ENCODE measurements at places on chromosomes 4 and X. TPM values are rescaled to one million over a fixed set of nuclear protein-coding genes. Genes with fewer than 3 reads are reported as not detected.

Gene ANTXR2
- total RNA-seq, result 87.5 TPM

- no peaks in the 10 kb centered on the region for H3K27me3 ChIP-seq
- 0 out of 2 replicates have a peak, but pooled peaks cover 3% of the 10 kb centered on the region for H3K4me1 ChIP-seq
- no peak overlapping the region for H3K27ac ChIP-seq
- H3K36me3 ChIP-seq, result no peaks in the 10 kb centered on the region
- no peak for DNase-seq
Measured at GRCh38 chrX:53732797-53733196, 46.3 kb upstream of the HUWE1 start.

DNA sequence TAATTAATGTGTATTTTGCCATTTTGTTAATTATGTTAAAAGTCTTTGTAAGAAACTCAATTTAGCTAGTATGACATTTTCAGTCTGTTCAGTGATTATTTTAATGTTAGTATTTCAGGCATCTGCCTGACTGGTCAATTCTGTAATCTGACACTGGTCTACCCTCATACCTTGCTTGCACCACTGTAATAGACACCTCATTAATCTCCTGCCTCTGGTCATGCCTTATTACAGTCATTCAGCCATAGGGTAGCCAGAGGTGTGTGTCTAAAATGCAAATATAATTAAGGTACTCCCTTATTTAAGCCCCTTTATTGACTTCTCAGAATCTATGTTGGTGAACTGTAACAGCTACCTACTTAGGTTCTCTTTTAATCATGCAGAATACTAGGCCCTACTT, 861.1 kb upstream of the IGFBP7 start:
- no peak for DNase-seq
- H3K27ac ChIP-seq, result no peak overlapping the region
- H3K27me3 ChIP-seq, result no peaks in the 10 kb centered on the region
- H3K4me3 ChIP-seq, result no peak overlapping the region
- H3K4me1 ChIP-seq, result no peaks in the 10 kb centered on the region

DNA sequence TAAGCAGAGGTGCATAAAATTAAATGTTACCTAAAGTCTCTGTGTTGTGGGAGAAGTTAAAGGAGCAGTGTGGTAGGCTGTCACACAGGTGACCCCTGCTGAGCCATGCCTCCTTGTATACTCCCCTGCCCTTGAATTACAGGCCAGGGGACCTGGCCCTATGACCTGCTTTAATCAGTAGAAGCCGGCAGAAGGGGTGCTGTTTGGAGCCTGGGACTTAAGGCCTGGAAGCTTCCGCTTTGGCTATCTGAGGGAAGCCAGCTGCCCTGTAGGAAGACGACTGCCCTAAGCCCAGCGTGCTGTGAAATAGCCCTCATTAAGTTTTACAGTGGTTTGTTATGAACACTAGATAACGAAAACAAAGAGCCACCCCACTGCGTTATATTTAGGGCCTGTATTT, 34.1 kb downstream of the SPINK2 start:
- peaks cover 44% of the 10 kb centered on the region for H3K27me3 ChIP-seq
- no peaks in the 10 kb centered on the region for H3K36me3 ChIP-seq
- no peak overlapping the region for H3K27ac ChIP-seq
- H3K4me1 ChIP-seq, result no peaks in the 10 kb centered on the region
- H3K4me3 ChIP-seq, result no peak overlapping the region
- DNase-seq, result no peak

DNA sequence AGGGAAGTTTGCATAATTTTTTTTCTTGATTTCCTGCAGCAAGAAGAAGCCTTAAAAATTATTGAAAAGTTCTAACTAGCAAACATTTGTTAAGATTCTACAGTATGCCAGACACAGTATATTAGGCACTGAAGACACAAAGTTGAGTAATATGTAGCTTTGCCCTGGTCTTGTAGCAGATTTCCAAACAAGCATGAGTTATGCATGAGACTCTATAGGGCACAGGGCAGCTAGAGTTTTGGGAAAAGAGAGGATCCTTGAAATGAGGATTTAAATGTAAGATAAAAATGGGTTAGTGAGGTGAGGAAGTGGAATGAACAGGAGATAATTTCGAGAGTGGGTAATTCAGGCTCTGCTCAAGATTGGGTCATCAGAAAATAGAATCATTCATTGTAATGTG, 8.6 kb upstream of the GPRIN3 start:
- peak overlapping the region; percentile 50 for H3K27ac ChIP-seq
- DNase-seq, result peak; percentile 52
- no peaks in the 10 kb centered on the region for H3K36me3 ChIP-seq
- peaks cover 32% of the 10 kb centered on the region for H3K4me1 ChIP-seq
- H3K4me3 ChIP-seq, result no peak overlapping the region

GRCh38 chr4:152594978-152595925, 59.4 kb upstream of the FBXW7 start:
- H3K27me3 ChIP-seq, result no peaks in the 10 kb centered on the region
- H3K4me1 ChIP-seq, result peaks cover 10% of the 10 kb centered on the region
- no peaks in the 10 kb centered on the region for H3K36me3 ChIP-seq
- DNase-seq, result no peak

DNA sequence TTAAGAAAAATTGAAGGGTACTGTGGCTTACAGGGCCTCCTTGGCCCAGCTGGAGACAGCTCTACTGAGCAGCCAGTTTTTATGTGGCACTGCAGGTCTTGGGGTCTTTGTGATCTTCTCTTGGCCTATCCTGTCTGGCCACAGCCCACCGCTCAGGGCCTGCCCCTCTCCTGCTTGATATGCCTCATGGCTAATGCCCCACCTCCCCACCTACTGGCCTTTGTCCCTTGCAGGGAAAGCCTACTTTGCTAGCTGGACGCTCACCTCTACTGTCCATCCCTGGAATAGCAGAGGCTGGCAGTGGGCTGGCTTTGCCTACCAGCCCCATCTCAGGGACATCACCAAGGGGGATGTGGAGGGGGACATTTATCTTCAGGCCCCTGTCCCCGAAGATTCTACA, 134.1 kb downstream of the PJA1 start:
- no peak overlapping the region for H3K4me3 ChIP-seq
- no peaks in the 10 kb centered on the region for H3K27me3 ChIP-seq
- DNase-seq, result no peak
- H3K27ac ChIP-seq, result no peak overlapping the region

Gene ARMCX1
- 29.0 TPM for total RNA-seq

- no peak for DNase-seq
- H3K4me1 ChIP-seq, result no peaks in the 10 kb centered on the region
- H3K4me3 ChIP-seq, result no peak overlapping the region
- no peaks in the 10 kb centered on the region for H3K36me3 ChIP-seq
Measured at GRCh38 chr4:104492183-104492771, 2.4 kb downstream of the CXXC4 start.

Gene FANCB
- 9.7 TPM for total RNA-seq

- H3K36me3 ChIP-seq, result no peaks in the 10 kb centered on the region
- DNase-seq, result peak; percentile 46
Measured at GRCh38 chr4:173698557-173699262, 168.7 kb upstream of the HAND2 start.

- peaks cover 7% of the 10 kb centered on the region for H3K4me1 ChIP-seq
- no peaks in the 10 kb centered on the region for H3K36me3 ChIP-seq
- peaks cover 44% of the 10 kb centered on the region for H3K27me3 ChIP-seq
- no peak overlapping the region for H3K27ac ChIP-seq
- H3K4me3 ChIP-seq, result peak overlapping the region; percentile 60
Measured at GRCh38 chr4:37452952-37453280, 208.4 kb downstream of the NWD2 start.

GRCh38 chr4:138188406-138189084, 53.6 kb downstream of the SLC7A11 start:
- H3K27me3 ChIP-seq, result no peaks in the 10 kb centered on the region
- H3K36me3 ChIP-seq, result 0 out of 2 replicates have a peak, but pooled peaks cover 5% of the 10 kb centered on the region
- H3K4me3 ChIP-seq, result no peak overlapping the region
- 0 out of 2 replicates have a peak overlapping the region, but pooled peaks have one; percentile 24 for H3K27ac ChIP-seq
- peak; percentile 53 for DNase-seq
- peaks cover 9% of the 10 kb centered on the region for H3K4me1 ChIP-seq

DNA sequence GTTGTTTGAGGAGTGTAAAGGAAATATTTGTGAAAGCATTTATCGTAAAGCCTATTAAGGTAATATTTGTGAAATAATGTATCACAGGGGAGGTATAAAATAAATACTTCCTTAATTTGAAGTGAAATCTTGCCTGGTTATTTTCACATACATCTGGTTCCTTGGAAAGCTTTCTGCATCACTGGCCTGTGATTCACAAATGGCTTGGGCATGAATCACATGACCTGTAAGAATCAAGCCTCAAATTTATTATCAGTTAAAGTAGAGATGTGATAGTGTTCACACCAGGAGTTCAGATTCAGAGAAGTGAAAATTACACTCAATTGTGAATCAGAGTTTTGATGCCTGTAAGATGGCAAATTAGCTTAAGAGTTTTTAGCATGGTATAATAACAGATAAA, 1911.4 kb downstream of the STIM2 start:
- no peaks in the 10 kb centered on the region for H3K27me3 ChIP-seq
- no peak overlapping the region for H3K27ac ChIP-seq
- H3K4me3 ChIP-seq, result no peak overlapping the region
- H3K4me1 ChIP-seq, result peaks cover 4% of the 10 kb centered on the region

- no peak overlapping the region for H3K4me3 ChIP-seq
- peak; percentile 31 for DNase-seq
- H3K36me3 ChIP-seq, result no peaks in the 10 kb centered on the region
- H3K27me3 ChIP-seq, result no peaks in the 10 kb centered on the region
- 0 out of 2 replicates have a peak, but pooled peaks cover 4% of the 10 kb centered on the region for H3K4me1 ChIP-seq
- H3K27ac ChIP-seq, result no peak overlapping the region
Measured at GRCh38 chrX:109934935-109935334, 68.0 kb upstream of the TMEM164 start.

Gene NFKB1
- 25.7 TPM for total RNA-seq

- DNase-seq, result peak; percentile 93
- peak overlapping the region; percentile 44 for H3K27ac ChIP-seq
- no peaks in the 10 kb centered on the region for H3K27me3 ChIP-seq
- no peak overlapping the region for H3K4me3 ChIP-seq
Measured at GRCh38 chr4:153486281-153487151, 20.4 kb downstream of the TMEM131L start.

GRCh38 chr4:13524504-13525243, 19.6 kb downstream of the NKX3-2 start:
- H3K4me3 ChIP-seq, result no peak overlapping the region
- H3K27me3 ChIP-seq, result peaks cover 95% of the 10 kb centered on the region
- DNase-seq, result peak; percentile 36

DNA sequence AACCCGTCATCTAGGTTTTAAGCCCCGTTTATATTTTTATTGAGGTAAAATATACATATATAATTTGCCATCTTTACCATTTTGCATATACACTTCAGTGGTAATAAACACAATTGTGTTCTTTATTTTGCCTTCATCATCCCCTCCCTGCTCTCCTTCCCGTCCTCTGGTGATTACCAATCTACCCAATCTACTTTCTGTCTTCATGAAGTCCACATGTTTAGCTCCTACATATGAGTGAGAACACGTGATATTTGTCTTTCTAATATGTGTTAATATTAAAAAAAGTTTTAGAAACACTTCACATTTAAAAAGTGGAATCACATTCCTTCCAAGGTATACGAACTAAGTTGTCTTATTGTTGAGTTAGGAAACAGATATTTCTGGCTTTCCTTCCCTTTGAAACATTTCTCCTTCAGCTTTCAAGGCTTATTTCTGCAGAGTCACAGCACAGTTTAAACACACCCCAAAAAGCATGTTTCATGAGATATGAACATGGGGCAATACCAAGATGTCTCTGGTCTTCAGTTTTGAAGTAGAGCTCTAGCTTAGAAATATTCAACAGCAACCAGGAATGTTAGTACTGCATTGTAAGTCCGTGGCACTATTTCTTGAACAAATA, 35.9 kb downstream of the GYPA start:
- no peak for DNase-seq
- peaks cover 6% of the 10 kb centered on the region for H3K27me3 ChIP-seq
- H3K4me1 ChIP-seq, result no peaks in the 10 kb centered on the region
- H3K4me3 ChIP-seq, result no peak overlapping the region
- no peak overlapping the region for H3K27ac ChIP-seq

- no peaks in the 10 kb centered on the region for H3K36me3 ChIP-seq
- peaks cover 18% of the 10 kb centered on the region for H3K4me1 ChIP-seq
- peak; percentile 59 for DNase-seq
Measured at GRCh38 chrX:153722704-153723350, 1.4 kb downstream of the BCAP31 start.

GRCh38 chr4:100287534-100287933, 97.3 kb upstream of the DDIT4L start:
- no peak overlapping the region for H3K4me3 ChIP-seq
- H3K4me1 ChIP-seq, result peaks cover 38% of the 10 kb centered on the region
- H3K27me3 ChIP-seq, result no peaks in the 10 kb centered on the region
- no peak overlapping the region for H3K27ac ChIP-seq

Gene PPEF2
- total RNA-seq, result not detected

Gene C4orf50
- total RNA-seq, result not detected

Gene RIPPLY1
- not detected for total RNA-seq

Gene RTL3
- under 0.01 TPM for total RNA-seq

Gene RWDD4
- total RNA-seq, result 41.6 TPM

DNA sequence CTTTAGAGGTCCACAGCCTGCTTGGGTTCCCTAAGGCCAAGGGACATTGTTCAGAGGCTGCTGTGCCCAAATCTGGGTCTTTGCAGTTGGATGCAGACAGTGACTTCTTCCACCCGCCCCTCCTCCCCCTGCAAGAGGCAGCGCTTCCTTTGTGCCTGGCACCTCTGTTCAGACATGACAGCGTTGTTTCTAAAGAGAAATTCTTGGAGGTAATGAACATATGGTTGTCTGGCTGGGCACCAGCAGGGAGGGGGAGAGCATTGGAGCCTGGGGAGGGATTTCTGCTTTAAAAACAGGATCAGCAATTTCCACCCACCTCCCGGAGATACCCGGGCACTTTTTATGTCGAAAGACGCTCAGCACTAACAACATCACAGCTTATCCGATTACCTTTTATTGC, 51.5 kb downstream of the PSAPL1 start:
- no peak for DNase-seq
- H3K4me3 ChIP-seq, result no peak overlapping the region
- H3K27ac ChIP-seq, result no peak overlapping the region
- no peaks in the 10 kb centered on the region for H3K4me1 ChIP-seq
- no peaks in the 10 kb centered on the region for H3K36me3 ChIP-seq

All from GM23248 (cell line).